Activated CD4-positive, alpha-beta T cell treated with anti-CD3 and anti-CD28 coated beads, Interleukin-2, Interleukin-4, amounts not matched to agents 100 ng/mL and 50 ng/mL, durations not matched to agents 16 hours and 8 hours (primary cell): ENCODE measurements at places on chromosomes 11 and 22.

DNA sequence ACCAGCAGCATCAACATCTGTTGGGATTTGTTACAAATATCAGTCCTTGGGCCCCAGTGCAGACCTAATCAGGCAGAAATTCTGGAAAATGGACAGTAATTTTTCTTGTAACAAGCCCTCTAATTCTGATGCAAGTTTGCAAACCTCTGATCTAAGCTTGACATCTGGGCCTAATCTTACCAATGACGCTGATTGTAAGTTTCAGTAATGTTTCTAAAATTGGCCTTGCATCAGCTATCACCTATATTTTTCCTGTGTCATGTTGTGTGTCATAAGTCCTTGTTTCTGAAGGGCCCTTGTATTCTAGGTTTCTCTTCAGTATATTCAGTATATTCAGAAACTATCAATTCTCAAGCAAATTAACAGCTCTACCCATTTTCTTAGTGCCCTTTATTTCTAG is 36.4 kb downstream of the ZNF215 start:
- DNase-seq, result no peak

GRCh38 chr11:211741-212140 is 4.2 kb downstream of the RIC8A start:
- no peak for DNase-seq

- no peak for DNase-seq
Measured at GRCh38 chr22:26122920-26123468, 46.3 kb upstream of the SEZ6L start.

DNA sequence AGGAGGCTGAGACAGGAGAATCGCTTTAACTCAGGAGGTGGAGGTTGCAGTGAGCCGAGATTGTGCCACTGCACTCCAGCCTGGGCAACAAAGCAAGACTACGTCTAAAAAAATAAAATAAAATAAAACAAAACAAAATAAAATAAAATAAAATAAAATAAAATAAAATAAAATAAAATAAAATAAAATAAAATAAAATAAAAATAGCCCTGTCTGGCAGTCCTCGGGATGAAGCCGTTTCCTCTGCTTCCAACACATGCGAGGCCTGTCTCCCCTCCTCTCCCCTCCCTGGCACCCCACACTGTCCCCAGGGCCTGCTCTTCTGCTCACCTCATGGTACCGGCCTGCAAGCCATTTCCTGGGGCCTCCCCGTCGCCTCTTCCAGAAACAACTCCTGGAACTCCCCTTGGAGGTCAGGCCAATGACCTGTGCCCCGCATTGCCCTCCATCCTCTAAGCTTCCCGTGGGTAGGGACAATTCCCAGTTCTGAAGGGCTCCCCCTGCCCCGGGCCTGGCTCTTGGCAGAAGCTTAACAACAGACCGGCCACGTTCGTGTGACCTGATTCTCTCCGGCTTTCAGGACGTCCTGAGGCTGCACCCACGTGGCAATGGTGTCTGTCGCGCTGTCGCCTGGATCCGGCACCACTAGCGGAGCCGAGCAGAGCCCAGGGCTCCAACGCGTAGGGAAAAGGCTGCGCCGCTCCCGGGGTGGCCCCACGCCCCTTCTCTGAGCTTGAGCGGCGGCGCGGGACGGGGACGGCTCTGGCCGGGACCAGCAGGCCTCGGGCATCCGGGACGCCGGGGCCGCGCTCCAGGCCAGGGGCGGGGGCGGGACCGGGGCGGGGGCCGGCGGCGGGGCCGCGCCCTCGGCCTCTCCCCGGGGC is 456 bp upstream of the PARVB start:
- peak; percentile 56 for DNase-seq

- no peak for DNase-seq
Measured at GRCh38 chr11:45485070-45485707, 180.2 kb downstream of the CHST1 start.
